ENCODE measurements at places on chromosomes 7 and 10.

DNA sequence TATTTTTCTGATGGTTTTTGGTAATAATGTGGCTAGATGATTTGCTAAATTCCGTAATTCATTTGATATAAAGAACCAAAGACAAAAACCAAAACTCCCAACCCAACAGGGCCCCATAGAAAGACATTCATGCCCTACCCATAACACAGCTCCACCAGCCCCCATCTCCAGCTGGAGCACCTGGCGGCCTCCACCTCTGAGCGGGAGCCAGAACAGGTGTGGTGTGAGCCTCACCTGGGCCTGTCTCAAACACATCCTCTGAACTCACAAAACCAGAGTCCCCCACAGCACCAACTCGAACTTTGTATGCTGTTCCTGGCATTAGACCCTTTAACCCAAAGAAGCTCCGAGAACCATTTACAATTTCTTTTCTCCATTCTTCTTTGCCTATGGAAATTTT is 36.5 kb upstream of the LAMB4 start:
- DNase-seq = no peak

DNA sequence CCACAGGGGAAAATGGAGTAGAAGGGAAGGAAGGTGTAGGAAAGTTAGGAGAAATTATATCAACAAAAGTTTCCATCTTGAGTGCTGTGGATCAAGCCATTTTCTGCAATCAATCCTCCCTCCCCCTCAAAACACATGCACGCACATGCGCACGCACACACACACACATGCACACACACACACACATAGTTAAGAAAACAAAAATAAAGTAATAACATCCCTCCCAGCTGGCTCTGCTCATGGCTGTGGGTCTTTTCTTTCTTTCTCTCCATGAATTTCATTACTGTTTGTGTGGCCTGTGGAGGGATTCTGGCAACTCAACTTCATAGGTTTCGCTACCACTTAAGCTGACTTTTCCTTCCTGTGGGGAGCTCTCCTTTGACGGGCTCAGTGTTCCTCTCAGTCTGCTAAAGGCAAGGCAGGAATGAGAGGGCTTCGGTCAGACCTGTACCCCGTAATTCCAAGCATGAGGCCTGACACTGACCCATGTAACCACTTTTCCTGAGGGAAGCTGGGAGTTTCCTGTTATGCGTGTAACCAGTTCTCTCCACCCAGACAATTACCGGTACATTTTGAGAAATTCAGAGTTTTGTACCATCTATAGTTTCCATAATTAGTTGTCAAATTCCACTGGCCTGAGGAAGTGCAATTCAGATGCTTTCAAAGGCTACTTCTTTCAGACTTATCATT is 79.8 kb downstream of the ZNF92 start:
- DNase-seq = no peak

DNA sequence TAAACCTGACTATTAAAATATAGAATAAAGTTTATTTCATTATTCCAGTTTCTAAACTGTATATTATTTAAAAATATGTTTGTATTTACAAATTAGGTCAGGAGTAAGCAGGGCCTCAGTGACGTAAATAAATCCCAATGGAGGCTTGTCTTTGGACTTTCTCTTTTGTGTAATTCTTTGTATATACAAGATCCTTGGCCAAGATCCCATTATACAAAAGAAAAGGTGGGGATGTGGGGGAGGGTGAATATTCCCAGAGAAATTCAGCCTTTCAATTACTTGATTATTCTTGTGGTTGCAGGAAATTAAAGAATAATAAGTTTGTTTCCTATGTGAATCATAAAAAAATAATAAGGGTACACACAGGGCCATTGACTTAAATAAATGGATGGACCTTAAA is 178.7 kb upstream of the PRPS1L1 start:
- no peak for DNase-seq

- no peak for DNase-seq
Measured at GRCh38 chr10:33252794-33253203, 81.7 kb downstream of the NRP1 start.

GRCh38 chr10:71382757-71383156 is 14.0 kb upstream of the CDH23 start:
- DNase-seq = no peak

DNA sequence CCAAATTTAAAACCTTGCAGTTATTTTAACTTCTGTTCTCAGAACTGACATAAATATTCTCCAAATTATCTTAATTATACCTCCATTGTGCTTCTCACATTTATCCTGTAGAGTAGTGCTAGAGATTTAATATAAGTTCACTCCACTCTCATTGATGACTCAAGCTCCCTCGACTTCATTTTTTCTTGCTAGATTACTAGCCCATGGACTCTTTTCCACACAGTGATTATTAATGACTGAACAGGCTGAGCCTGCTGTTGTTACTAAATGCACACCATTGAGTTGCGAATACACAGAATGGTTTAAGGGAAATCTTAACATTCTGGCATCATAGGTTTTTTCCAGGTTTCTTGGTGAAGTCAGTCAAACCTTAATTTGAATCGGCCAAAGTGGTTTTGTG is 179.5 kb upstream of the AKR1E2 start:
- no peak for DNase-seq
